ENCODE measurements at places on chromosomes 1 and 21.

DNA sequence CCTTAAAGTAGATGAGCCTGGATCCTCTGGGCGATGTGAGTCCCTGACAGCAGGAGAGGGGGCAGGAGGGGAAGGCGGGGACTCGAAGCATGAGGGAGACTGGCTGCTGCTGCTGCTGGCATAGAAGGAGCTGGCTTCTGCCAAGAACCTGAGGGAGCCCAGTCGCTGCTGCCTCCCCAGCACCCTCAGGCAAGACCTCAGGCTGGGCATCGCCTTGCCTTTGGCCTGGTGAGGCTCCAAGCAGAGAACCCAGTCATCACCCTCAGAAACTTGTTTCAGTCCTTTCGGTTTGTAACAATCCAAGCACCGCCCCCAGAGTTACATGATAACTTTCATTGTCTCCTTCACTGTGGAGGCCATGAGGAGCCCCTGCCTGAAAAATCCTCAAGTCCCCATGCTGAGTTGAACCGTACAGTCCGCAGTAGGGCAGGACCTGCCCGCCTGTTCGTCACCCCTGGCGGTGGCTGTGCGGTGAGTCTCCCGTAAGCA, 38.8 kb downstream of the POFUT2 start:
- DNase-seq, result no peak

GRCh38 chr1:31426249-31426922, 13.4 kb downstream of the SERINC2 start:
- no peak for DNase-seq

- no peak for DNase-seq
Observed at GRCh38 chr1:56830052-56830451, 10.8 kb upstream of the FYB2 start.

DNA sequence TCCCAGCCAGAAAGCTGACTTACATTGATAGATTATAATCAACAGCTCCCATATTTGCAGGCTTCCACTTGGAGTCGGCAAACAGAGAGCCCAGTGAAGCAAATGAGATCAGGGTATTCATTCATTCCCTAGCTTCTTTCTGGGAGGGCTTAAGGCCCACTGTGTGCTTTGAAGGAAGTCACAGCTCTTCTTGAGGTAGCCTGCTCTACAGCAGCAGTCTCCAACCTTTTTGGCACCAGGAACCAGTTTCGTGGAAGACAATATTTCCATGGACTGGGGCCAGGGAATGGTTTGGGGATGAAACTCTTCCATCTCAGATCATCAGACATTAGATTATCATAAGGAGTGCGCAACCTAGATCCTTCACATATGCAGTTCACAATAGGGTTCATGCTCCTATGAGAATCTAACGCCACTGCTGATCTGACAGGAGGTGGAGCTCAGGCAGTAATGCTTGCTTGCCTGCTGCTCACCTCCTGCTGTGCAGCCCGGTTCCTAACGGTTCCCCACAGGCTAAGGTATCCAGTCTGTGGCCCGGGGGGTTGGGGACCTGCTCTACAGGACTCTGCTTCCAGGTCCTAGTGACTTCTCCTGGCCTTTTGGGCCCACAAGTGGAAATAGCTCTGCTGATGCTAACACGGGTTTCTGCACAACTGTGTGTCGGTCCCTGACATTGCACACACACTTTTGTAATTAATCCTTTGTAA, 13.7 kb upstream of the ADAM30 start:
- no peak for DNase-seq

DNA sequence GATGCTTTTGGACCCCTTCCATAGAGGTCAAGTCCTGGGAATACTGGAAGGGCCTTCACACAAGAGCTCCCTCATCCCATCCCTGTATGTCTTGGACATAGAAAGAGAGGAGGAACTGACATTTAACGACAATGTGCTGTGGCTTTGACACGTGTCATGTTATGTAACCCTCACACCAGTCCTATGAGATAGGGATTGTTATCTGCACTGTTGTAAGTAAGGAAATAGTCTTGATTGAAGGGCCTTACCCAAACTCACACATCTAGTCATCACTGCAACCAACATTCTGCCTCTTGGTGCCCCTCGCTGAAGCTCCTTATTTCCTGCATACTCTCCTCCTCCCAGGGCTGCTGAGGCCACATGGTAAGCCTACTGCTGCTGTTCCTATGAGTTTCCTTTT, 63.7 kb upstream of the ANGPTL1 start:
- DNase-seq, result no peak

- no peak for DNase-seq
Observed at GRCh38 chr1:157948312-157949073, 45.0 kb upstream of the KIRREL1 start.

- no peak for DNase-seq
Observed at GRCh38 chr1:150528196-150528595, 12.6 kb downstream of the FALEC start.

DNA sequence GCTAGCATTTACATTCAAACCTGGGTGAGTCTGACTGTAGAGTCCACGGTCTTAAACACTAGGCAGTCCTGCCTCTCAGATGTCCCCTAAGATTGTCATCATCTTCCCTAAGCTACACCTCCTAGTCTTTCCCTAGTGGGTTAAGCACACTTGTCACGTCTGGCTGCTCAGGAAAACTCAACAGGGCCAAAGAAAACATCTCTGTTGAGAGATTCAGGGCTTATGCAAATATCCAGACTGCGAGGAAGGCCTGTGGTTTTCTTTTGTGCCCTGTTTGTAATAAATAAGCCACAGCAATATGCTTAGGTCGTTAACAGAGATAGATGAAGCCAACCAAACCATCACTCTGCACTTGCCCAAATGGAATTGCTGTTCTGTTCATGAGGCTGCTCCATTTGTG, 472.6 kb upstream of the DEPDC1 start:
- DNase-seq, result no peak

DNA sequence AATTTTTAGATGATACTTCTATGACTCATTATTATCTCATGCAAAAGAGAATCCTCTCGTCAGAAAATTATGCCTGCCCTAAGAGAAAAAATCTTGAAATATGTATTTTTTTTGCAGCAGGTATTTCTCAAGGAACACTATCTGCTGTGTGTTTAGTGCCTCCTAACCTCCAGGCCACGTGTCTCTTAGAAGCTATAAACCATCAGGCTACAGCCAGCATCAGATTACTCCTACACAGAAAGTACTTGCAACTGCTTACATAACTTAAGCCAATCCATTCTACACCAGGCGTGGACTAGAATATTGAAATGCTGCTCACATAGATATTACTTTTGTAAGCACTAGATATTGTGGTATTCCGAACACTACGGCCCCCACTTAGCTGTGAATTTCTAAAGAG, 933.4 kb downstream of the PLA2G4A start:
- DNase-seq, result no peak

- DNase-seq, result no peak
Observed at GRCh38 chr1:155960081-155960745, 18.1 kb downstream of the ARHGEF2 start.

DNA sequence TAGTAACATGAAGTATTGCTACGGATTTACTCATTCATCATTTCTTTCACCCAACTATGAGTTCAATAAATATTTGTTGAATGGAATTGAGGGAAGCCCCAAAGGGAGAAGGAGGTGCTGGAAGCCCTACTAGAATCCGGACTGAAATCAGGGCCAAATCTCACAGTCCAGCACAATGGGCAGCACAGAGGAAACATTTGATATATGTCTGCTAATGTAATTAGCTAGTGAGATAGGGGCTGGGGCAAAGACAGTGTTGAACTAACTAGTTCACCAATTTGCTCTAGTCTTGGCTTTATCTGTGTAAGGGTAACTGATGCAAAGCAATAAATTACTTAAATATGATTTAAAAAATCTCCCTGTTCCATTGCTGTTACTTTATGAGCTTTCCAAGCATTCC, 26.1 kb upstream of the SLC30A1 start:
- DNase-seq, result no peak
